ENCODE measurements at places on chromosomes 5 and 9.

GRCh38 chr9:112140936-112141335, 34.2 kb downstream of the SUSD1 start:
- no peak for DNase-seq

DNA sequence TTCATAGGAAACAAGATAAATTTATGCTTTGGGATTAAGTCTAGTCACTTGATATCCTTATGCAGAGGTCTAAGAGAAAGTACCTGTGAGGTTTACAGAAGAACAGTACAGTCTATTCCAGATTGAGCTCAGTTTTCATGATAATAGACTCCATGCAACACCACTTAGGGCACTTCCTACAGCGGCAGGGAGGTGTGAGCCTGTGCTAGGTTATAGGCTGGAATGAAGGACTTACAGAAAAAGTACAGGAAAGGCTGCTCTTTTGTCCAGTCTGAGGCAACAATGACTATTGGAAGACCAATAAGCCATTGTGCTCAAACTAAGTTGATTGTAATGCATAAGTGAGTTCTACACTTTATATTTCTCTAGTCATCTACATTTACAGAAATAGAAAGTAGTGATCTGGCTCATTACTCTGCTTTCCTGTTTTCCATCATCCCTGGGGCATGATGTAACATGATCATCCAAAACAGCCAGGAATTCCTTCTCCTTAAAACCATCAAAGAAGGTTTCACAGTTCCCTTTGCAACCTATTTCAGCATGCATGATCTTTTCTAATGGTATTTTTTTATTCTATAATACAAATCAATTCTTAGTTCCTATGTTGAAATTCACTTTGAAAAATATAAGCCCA, 322.8 kb downstream of the SLF1 start:
- no peak for DNase-seq

DNA sequence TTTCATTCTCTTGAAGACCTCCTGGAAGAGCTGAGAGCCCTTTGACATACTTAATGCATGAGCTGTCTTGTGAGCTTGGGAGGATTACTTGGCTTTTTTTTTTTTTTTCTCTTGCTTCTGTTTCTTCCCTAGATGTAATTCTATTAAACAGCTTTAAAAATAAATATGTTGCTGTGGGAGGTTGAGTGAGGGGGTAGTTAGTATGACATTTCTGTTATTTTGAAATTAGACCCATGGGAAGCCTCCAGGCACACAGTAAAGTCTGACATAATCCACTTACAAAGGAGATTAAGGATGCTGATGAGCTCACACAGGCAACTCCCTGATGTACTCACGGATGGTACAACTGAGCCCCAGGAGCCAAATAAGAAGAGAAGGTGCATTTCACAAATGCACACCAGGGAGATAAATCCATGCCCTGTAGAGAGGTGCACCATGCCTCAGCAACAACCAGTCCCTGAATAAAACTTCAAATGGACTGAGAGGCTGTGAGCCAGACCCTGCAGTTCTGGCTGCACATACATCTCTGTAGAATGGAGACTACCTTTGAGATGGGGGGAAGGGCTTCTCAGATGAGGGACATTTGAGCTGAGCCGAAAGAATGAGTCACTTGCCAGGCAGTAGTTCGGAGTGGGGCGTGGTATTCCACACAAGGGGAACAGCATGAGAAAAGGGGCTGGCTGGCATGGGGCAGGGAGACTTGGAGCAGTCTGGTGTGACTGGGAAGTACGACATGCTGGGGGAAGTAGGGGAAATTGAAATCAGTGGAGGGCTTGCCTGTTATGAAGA, 68.7 kb downstream of the ACTL7B start:
- DNase-seq, result no peak

GRCh38 chr5:3490957-3491507, 104.6 kb upstream of the IRX1 start:
- no peak for DNase-seq

DNA sequence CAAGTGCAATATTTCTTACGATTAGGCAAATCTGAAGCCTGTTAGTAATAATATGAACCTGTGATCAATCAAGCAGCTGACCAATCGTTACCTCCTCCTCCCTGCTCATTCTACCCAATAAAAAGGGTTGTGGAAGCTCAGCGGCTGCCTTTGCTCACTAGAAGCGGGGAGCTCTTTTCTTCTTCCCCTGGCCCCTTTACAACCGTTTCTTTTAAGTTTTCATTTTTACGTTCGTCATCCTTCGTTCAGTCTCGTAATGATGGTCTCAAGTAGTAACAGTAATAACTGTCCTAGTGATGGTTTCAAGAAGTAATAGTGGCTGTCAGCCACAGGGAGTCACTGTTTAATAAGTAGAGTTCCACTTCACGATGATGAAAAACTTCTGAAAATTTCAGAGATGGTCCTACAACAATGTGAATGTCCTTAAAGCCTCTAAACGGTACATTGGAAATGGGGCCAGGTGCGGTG, 6.2 kb downstream of the UGT3A2 start:
- DNase-seq, result no peak

Measured in T47D (cell line).